ENCODE measurements at places on chromosomes 7 and 10.

GRCh38 chr7:105602325-105603305 lies 21.3 kb upstream of the EFCAB10 start:
- no peak for DNase-seq

DNA sequence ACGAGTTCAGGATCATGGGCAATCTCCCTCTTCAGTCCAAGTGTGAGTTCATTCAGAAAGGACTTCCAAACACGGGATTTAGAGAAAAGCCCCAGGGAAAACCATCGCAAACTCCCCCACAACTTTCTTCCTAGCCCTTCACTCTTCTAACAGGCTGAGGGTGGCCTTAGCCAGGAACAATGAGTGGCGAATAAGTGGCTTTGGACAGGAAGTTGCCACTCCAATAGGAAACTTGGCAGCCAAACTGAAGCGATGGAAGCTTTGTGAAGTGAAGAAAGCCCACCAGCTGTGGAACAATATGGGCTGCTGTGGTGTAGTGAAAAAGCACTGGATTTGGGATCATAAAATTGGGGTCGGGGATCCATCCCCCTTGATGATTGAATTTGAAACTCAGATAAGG lies 193.2 kb downstream of the TEX36 start:
- DNase-seq, result no peak

GRCh38 chr10:4579844-4580243 lies 246.2 kb upstream of the AKR1E2 start:
- DNase-seq, result no peak

- DNase-seq, result no peak
Measured at GRCh38 chr7:157895520-157896375, 558.9 kb downstream of the DNAJB6 start.

DNA sequence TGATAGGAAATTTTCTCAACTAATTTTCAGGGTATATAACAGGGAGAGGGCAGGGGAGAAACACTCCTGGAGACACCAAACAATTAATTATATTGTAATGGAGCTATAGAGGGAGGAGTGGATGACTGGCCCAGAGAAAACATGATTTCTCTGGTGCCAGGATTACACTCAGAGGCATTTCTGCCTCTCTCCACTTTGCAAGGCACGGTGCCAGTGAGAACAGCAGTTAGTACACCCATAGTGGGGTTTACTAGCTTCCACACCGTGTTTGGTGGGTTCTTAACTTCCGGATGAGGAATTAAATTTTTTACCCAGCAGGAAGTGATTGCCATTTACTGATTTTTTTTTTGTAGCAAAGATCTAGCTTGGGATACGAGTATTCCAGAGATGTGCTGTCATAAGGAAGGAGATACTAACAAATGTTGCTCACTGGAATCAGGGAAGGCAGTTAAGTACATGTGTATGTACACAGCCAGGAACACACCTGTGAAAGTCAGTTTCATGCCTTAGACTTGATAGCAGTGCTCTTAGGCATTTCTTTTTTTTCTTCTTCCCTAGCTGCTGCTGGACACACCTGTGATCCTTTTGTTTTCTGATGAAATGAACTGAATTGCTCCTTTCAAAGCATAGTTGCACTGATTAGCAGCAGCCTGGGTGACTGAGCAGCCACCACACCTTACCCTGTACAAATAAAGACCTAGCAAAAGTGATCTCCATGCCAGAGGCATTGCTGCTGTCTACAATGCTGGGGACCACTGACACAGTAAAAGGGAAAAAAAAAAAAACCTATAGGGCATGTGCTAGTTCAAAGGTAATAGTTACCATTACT lies 58.1 kb downstream of the POLL start:
- DNase-seq, result no peak

- DNase-seq, result peak; percentile 57
Measured at GRCh38 chr10:113158183-113158582, 208.1 kb downstream of the TCF7L2 start.

- no peak for DNase-seq
Measured at GRCh38 chr10:89090756-89091445, 100.3 kb downstream of the FAS start.

DNA sequence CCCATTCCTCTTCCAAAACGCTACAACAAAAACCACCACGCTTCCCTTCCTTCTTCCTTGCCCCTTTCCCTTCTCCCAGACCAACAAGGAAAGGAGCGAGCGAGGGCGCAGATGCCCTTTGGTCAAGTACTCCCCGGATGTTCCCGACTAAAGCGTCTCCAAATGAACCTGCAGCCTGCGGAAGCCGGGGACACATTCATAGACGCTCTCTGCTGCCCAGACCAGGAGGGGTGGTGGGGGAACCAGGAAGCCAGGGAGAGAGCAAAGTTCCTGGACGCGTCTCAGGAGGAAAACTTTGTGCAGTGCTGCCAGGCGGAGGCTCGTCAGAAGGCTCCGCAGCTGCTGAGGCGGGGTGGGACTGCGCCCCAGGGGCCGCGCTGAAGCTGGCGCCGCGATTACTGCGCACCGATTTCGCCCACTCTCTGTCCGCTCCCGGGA lies 754 bp downstream of the SEMA3D start:
- peak; percentile 26 for DNase-seq

DNA sequence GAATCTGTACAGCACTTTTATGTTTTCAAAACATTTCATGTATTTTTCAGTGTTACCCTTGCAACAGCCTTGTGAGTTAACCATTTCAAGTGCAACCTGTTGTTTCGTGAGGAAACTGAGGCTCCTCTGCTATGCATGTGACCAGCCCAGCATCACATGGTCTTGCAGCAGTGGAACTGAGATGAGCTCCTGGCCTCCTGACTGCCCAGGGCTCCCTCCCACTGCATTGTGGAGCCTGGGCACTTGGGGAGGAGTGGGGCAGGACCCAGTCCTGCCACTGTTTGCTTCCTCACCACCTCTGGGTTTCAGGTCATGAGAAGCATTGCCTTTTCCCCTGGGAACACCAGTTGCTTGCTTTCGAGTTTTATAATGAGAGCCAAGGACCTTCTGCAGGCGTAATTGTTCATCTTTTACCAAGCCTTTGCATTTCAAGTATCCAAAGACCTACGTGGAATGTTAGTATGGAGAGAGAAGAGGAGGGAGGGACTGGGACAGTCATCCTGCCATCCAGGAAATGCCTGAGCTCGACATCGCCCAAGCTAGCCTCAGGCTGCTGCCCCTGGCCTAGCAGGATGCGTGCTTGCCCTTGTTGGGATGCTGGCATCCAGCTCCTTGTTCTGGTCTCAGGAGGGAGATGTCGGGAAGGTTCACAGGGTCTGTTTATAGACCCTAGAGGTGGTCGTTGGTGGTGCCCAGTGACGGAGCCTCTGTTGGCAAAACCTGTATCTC lies 32.3 kb upstream of the BHLHA15 start:
- DNase-seq, result no peak

DNA sequence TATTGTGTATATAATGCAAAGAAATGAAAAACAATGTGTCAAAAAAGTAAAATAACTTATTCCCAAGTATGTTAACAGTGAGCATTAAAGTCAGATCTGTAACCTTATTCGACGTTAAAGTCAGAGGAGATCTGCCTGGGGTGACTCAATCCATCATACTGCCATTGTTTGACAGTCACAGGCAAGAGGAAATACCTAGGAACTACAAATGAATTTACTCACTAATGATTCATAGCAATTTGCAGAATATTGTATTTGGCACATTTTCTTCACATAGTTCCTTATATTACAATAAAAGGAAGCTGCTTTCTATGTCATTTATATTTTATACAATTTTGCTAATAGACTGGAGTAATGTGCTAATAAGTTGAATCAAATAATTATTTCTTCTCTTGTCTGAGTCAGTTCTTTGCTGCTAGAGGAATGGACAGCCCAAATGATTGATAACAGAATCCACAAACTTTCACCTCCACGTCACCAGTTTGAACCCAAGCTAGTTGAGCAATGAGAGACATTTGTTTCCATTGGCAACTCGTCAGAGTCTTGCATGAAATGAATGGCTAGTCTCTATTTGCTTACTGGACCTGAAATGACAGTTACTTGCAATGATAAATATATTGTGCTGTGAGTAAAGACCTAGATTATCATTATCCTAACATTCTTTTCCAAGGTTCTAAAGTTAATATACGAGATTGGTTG lies 48.5 kb upstream of the TMEM106B start:
- DNase-seq, result peak; percentile 25

DNA sequence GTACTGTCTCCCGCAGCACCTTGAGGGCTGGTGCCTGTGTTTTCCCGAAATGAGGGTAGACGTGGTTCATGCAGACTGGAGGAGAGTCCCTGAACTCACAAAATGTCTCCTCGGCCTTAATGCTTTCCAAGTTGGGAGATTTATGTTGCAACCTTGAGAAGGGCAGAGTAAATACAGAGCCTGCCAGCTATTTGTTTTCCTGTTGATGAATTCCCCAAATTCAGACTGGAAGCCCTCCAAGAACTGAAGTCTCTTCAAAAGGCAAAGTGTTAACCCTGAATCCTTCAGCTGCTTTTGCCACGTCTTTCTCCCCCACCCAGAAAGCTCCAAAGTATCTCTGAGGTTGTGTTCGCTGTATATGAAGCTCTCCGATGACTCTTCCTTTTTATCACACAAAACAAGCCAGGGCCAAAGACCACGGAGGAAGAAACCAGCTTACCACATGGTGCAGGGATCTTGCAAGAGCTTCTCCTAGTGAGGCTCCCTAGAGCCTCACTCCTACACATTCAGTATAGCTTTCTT lies 254.7 kb upstream of the NFE2L3 start:
- DNase-seq, result no peak

DNA sequence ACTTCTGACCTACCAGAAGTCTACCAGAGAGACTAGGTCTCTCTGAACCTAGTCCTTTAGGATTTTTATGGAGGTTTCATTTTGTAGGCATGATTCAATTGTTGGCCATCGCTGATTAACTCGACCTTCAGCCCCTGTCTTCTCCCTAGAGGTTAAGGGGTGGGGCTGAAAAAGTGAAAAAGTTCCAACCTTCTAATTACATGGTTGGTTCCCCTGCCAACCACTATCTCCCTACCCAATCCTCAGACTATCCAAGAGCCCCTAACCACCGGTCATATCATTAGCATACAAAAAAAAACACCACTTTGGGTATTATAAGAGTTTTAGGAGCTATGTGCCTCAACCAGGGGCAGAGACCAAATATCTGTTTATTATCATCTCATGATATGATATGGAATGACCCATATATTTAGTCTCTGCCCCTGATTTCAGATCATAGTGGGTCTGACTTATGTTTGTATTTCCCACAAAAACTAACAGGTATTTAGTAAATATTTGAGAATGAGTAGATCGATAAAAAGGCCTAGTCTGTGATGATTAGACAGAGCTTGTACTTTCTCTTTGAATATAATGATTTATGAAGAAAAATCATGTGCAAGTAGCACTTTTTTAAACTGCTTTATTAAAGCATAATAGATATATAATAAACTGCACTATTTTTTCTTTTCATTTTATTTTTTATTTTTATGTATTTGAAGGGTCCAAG lies 35.8 kb downstream of the DNAJC9 start:
- no peak for DNase-seq

DNA sequence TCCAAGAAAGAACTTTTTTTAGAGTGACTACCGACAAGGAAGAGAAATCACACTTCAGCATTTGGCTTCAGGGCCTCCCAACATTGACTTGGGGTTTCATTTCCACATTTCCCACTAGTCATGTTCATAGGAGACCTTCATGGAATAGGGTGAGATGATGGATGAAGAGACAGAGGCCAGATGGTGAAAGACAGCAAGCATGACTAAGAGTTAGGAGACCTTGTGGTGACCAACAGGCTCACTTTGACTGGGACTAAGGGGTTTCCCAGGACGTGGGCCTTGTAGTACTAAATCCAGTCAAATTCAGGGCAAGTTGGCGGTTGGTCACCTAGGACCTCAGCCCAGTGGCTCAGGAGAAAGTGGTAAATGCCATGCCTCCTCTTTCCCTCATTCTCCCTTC lies 3.0 kb upstream of the GIMAP5 start:
- DNase-seq, result no peak

DNA sequence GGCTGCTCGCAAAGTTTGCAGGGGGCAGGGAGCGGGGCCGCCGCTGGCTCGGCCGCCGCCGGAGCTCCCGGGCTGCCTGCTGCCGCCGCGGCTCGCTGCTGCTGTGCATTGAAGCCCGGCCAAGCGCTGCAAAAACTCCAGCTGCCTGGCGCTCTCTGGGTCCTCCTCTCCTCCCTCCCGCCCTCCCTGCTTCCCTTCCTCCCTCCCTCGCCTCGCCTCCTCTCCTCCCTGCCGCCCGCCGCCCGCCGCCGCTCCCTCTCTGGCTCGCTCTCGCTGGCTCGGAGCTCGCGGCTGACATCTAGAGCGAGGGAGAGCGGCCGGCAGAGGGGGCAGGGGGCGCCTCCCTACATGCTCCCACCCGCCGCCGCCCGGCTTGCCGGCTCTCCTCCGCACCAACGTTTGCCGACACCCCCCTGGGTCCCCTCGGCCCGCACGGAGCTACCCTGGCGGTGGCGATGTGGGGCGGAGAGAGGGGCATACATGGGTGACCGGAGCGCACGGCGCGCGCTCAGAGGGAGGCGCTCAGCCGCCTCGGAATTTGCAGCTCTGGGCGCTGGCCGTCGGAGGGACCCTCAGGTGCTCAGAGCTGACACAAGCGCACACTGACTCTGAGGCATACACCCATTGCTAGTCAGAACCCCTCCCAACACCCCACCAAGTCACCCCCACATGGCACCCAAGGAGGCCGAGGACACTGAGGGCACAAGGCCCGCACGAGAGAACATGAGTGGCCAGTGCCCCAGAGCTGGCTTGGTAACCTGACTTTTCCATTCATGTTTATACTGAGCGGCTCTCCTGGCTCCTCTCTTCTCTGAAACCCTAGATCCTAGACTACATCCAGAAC lies 1.2 kb upstream of the PLXNA4 start:
- peak; percentile 85 for DNase-seq

DNA sequence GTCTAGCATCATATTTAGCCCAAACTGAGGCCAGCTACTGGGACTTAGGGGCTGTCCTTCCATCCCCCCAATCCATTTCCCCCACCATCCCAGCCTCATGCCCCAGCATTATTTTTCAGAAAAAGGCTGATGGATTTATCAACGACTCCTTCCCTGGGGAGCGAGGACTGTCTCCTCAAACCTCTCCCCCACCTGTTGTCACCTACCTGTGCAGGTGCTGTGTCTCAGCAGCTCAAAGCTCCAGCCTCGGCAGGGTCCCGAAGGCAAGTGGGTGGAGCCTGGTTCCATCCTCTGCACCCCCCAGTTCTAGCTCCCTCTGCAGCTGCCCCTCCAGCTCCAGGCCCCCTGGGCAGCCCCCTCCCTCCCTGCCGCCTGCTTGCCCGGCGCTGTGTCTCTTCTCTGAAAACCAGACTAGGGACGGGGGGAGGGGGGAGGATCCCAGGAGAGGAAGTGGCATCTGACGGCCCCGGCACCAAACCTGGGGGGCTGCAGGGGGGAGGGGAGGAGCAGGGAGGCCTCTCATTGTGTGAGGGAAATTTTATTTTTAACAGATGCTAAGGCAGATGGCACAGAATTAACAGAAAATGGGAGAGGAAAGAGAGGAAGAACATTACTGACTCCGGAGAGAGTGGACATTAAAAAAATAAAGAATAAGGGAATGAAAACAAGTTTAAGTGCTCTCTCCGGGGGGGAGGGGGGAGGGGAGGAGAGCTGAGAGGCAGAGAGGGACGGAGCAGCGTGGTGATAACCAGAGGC lies 61.7 kb upstream of the PAX2 start:
- DNase-seq, result no peak

- no peak for DNase-seq
Measured at GRCh38 chr7:5212633-5213285, 22.7 kb downstream of the WIPI2 start.

- DNase-seq, result peak; percentile 88
Measured at GRCh38 chr10:101014966-101015581, 15.5 kb downstream of the LZTS2 start.

- no peak for DNase-seq
Measured at GRCh38 chr10:3173171-3173878, 743 bp upstream of the PITRM1 start.
